ENCODE measurements at places on chromosomes 16 and 17.

DNA sequence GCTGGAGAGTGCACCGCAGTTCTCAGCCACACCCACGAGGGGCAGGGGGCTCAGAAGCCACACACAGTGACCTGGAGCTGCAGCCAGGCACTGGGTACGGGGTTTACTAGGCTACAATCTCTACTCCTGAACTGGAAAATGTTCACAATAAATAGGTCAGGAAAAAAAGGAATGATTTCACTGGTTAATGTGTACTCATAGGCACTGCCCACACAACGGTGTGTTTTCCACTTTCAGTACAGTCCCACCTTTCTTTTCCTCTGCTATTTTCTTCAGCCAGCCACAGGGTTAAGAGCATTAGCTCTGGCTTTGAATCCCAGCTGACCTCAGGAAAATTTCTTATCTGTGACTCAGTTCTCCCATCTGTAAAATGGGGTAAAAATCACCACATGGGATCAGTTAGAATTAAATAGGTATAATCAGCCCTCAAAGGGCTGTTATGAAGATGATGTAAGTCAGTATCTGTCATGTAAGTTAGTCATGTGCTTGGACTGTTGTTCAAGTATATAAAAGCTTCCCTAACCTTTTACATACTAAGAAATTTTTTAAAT lies 35.7 kb downstream of the ZCCHC14 start:
- peak; percentile 38 for DNase-seq

- DNase-seq: peak; percentile 14
Observed at GRCh38 chr16:87344931-87345631, 27.9 kb upstream of the C16orf95 start.

DNA sequence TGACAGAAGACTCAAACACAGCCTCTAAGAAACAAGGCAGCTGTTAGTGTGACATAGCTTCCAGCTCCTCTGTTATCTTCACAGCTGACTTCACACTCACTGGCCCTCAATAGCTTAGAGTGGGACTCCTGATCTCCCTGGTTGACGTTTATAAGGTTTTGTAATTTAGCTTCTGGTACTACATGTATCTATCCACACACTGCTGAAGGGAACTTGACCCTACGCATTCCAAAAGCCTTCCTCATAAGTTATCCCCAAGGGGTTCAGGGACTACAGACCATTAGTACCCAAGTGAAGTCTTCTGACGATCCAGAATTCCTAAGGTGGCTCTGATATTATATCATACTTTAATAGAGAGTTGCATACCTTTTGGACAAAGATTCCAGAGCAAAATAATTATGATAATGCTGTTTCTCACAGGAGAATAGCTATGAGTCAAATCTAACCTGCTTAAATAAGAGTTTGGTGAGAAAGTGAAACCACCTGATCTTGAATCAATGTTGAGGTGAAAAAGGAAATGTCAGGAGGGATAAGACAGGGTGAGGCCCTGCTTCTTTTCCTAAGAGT lies 14.5 kb downstream of the ACACA start:
- peak; percentile 88 for DNase-seq

DNA sequence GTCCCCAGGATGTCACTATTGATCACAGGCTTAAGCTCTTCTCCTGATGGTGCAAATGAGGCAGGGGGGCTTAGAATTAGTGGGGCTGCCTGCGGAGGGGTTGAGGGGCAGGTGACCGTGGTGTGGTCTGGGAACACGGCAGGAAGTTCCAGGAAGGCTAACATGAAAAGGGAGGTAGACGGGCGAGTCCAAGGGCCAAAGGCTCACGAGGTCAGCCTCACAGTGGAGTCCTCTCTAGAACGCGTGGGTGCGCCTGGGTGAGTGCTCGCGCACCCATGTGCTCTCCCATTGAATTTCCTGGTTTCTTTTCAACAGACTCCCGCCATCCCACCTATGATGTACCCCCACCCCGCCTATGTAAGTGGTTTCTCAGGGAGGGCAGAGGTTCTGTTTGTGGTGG lies 15.2 kb downstream of the LGALS9 start:
- no peak for DNase-seq

DNA sequence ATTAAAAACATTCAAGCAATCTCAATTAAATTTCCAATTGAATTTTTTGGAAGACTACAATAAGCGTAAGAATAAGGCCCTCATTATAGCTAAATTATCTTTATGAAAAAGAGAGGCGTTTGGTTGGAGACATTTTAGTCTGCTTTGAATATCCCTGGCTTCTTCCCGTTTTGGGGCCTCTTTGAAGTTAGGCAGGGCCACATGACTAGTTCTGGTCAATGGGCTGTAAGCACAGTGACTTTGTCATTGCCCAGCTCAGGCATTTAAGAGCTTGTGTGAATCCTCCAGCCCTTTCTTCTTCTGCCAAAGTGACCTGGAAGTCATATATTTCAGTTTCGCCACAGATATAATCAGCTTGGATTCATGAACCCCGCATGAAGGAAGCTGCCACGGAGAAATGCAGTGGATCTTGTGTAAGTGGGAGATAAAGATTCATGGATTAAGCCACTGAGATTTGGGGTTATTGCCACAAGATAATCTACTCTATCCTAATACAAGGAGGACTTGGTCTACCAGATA lies 21.7 kb upstream of the UBTF start:
- no peak for DNase-seq

DNA sequence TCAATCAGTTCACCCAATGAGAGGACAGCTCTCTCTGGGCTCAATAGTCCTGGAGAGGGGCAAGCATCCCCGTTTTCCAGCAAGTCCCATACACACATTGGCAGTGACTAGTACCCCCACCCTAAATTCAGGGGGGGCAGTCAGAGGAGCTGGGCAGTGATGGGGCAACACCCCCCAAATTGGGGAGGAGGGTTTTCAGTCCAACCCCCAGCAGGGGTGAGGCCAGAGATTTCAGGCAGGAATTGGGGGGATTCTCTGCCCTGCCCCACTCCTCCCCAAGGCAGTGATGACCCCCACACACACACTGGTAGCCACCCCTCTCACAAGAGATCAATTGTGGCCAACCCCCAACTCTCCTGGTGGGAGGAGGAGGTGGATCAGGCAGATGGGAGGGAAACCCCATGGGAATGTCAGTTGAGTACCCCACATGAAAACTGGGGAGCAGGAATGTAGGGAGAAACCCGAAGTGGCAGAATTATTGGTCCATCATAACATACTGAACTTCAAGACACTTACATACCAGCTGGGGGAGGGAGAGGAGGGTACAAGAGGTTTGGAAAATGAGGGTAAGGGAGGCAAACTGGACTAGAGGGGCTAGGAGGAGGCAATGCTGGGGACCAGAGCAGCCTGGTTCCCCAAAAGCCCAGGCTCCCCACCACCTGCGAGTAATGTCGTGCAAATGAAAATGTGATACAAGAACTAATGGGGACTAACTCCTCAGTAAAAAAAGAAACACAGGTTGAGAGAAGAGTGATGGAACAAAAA lies 3.1 kb downstream of the VAMP2 start:
- DNase-seq: no peak

DNA sequence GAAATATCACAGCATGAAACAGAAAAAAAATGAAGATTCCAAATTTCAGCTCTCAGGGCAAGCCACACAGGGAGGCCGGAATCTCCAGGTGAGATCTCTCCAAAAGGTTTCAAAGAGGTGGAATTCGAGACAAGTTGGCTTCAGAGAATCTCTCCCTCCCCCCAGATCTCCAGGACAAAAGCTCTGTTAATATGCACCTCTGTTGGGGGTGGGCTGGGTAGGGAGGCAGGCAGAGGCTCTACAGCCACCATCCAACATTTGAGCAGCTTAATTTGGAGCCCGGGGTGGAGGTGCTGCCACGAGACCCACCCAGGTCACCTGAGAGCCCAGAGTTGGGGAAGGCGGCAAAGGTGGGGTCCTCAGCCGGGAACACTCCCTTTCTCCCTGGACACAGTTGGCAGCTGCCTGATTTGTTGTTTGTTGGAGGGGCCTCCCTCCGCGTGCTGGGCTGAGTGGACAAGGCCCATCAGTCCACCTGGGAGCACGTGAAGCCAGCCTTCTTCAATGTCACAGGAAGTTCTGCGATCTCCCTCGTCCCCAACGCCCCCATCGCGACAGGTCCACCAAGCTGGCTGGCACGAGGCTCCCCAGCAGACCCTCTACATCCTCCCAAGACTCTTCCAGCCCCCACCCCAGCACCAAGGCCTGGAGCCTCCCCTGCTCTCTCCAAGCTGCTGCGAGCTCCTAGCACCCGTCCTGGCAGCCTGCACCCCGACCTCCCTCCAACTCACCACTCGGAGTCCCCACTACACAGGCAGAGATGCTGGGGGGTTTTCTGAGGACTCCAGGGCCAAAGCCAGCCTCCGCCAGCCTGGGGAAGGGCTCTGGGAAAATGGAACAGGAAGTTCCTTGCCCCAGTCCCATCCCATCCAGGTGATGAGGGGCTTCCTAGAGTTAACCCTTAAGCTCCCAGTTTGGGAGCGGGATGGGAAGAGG lies at the start of gene ZSCAN10:
Gene ZSCAN10 (minus strand): TSS at position 836 of the 936 bp plus-strand sequence. CDS start 6,357 bp downstream, outside the sequence.
- DNase-seq: no peak

- DNase-seq: no peak
Observed at GRCh38 chr16:88652762-88653063, 1.9 kb upstream of the CYBA start.

DNA sequence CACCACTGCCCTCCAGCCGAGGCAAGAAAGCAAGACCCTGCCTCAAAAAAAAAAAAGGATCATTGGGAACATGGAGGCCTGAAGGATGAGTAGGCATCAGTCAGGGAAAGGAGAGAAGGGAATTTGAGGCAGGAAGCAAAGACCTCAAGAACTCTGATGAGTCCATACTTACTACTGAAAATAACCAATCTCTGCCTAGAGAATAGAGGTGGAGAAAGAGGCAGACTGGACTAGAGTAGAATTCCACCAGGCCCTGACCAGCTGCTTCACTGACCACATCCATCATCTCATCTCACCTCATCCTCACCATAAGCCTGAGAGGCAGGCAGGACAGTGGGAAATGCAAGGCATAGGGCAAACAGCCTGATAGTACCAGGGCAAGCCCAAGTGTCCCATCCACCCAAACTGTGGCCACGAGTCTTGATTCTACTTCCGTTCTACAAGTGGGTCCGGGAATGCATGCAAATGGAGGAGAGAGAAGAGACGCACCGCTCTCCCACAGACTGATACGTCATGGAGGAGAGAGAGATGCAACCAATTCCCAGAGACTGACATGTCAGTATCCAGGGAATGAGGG lies 17.1 kb downstream of the ANKRD11 start:
- no peak for DNase-seq

GRCh38 chr17:9811086-9811485 lies 10.8 kb downstream of the GSG1L2 start:
- no peak for DNase-seq

GRCh38 chr17:81258292-81258691 lies 19.2 kb downstream of the NDUFAF8 start:
- no peak for DNase-seq

GRCh38 chr17:47843391-47843730 lies 2.3 kb upstream of the SCRN2 start:
- DNase-seq: no peak

All from cardiac fibroblast (primary cell).